ENCODE measurements at places on chromosomes 5 and 9.
A peak's percentile ranks its signal among the peaks of the same experiment; 100 is the strongest.

GRCh38 chr5:143665866-143666265 lies 146.1 kb upstream of the HMHB1 start:
- no peak for DNase-seq

GRCh38 chr5:14840624-14841023 lies 31.0 kb downstream of the ANKH start:
- no peak for DNase-seq

DNA sequence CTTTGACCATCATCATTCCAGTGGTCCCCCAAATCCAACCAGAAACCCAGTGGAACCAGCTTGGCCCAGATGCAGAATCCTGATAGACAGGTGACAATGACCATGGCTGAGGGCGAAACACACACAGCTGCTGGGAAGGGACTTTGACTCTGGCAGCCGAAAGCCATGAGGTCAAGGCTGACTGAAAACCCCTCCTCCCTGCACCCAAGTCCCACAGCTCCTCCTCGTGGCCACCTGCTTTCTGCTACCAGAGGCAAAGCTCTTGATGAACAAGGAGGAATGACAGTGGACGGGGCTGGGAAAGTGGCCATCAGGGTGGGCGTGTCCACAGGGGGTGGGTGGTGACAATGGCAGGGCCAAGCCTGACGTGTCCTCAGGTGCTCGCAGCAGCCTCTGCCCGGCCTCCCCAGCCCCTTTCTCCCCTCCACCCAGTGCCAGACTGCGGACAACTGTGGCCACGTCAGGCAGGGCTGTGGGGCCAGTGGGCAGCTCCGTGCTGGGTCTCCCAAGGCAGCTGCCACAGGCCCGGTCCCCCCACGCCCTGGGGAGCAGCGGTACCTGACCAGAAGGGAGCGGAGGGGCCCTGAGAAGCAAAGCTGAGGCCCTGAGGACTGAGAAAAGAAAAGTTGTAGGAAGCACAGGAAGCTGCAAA lies 30.8 kb upstream of the SARDH start:
- no peak for DNase-seq

DNA sequence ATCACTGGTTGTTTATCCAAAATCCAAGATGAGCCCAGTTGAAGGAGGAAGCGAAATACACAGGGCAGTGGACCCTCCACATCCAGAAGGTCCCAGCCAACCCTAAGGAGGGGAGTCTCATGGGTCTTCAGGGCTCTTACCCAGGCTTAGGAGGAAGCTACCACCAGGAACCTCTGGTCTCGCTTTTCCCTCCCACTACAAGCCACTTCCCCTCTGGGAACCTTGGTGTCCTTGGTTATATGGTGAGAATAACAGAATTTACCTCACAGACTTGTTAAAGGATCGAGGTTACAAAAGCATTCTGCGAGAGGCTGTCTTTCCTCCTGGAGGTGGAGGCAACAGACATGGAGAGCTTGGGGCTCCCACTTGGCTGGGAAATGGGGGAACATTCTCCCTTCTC lies 3.4 kb downstream of the HIGD2A start:
- DNase-seq, result no peak

GRCh38 chr5:80208381-80208780 lies 47.5 kb downstream of the SERINC5 start:
- no peak for DNase-seq

DNA sequence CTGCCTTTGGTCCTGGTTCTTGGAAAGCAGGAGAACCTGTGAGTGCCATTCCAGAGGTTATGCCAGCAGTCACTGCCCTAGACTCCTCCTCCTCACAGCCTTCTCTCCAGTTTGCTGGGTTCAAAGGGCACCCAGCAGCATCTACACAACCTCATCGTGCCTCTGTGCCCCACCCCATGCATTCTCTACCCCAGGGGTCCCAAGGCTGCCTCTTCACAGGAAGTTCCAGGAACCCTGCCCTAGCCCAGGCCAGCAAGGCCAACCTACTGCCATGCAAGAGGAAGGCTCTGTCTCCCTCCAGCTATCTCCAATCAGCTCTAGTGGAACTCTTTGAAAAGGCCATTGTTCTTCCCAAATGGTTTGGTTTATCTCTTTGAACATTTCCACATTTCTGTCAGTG lies 21.2 kb downstream of the ENC1 start:
- DNase-seq, result no peak

- DNase-seq, result no peak
Measured at GRCh38 chr9:3397766-3398165, 128.0 kb downstream of the RFX3 start.

- no peak for DNase-seq
Measured at GRCh38 chr5:179558932-179559283, 8.6 kb downstream of the RUFY1 start.

DNA sequence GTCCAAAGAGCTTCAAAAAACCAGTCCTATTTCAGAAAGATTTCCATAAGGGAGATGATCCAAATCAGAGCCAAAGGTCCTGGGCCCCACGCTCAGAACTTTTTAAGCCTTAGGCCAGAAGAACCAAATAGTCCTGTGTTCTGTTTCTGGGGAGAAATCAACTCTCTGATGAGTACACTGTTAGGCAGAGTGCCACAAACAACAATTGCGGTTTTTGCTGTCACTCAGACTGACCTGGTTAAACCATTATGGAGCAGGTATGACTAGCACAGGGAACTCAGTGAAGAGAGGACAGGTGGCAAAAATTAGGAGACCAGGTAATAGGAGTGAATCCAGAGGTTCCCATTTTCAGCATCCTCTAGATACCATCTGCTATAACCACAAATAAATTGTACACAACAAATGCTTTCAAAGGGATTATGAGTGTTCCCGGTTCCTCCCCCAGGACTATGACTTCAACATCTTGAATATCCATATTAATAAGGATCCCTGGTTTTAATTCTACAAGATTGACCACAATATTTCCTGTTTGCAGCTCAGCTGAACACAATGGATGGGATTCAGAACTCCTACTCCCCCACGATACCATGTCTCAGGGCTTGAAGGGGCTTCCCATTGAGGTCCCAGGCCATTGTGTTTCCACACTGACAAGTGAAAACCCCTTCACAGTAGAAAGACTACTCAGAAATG lies 52.1 kb upstream of the FREM1 start:
- DNase-seq, result peak; percentile 12

DNA sequence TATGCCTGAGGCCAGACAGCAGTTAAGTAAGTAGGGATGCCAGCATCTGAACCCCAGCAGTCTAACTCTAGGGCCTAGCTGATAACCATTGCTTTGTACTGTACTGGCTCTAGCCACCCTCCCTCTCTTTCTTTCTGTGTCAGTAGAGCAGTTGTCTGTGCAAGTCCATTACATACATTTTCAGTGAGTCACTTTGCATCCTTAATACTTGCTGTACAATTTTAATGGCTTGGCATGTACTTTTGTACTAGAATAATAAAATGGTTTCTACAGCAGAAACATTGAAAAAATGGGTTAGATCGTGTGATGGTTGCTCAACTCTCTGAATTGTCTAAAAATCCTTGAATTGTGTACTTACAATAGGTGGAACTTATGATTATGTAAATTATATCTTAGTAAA lies 1.5 kb upstream of the TTC39B start:
- peak; percentile 63 for DNase-seq

- DNase-seq, result no peak
Measured at GRCh38 chr9:7293091-7293490, 506.5 kb downstream of the DMAC1 start.

Measured in epithelial cell of prostate (primary cell).